ENCODE measurements at places on chromosomes 5 and 9.

DNA sequence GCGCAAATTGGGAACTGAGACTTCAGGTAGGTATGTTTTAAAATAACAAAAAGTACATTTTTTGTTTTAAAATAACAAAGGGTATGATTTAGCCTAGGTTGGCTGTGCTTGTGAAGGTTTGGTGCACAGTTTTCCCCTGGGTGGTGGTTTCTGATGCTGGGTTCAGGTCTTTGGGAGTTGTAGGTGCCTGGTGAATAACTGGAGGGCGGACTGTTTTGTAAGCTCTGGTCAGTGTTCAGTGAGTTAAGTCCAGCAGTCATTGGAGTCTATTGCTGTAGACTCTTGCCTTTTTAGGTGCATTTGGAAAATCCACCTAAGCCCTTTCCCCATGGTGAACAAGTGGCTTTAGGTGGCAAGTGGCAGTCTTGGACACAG lies 43.9 kb downstream of the RAI14 start:
- no peak for DNase-seq

GRCh38 chr9:223152-223551 lies 8.5 kb downstream of the DOCK8 start:
- no peak for DNase-seq

- DNase-seq = no peak
Observed at GRCh38 chr5:115842089-115842935, 577 bp downstream of the AP3S1 start.

GRCh38 chr9:106637486-106637885 lies 225.5 kb upstream of the ZNF462 start:
- no peak for DNase-seq

DNA sequence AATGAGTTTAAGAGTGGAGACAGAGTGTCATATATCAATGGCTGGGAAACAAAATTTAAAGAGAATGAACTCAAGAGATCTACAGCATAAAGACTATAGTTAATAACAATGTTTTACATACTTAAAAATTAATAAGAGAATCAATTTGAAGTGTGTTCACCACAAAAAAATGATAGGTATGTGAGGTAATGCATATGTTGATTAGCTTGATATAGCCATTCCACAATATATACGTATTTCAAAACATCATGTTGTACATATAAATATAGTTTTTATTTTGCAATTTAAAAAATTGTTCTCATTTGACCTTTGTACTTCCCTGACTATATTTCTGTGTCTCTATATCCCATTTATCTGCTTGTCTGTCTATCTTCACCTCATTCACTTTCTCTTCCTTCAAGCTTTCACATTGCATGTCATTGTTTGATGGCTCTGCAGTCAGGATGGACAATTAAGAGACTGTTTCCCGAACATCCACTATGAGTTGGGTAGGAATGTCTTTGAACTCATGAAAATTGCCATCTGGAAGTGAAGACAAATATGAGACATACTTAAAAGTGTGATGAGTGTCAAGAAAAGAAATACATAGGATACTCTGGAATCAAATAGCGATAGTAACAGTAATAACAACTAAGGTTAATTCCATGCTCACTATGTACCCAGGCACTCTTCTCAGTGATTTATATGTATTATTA lies 359.9 kb upstream of the ACTBL2 start:
- no peak for DNase-seq

GRCh38 chr5:160833806-160834205 lies 18.2 kb downstream of the ATP10B start:
- no peak for DNase-seq

- no peak for DNase-seq
Observed at GRCh38 chr9:131043646-131044045, 34.7 kb downstream of the LAMC3 start.

- DNase-seq = no peak
Observed at GRCh38 chr9:11352612-11353011, 739.8 kb upstream of the PTPRD start.

All from activated T-cell treated with anti-CD3 and anti-CD28 coated beads, Interleukin-2, amount 50 U/mL, for 48 hours (primary cell).